ENCODE measurements at places on chromosomes 4 and X.

- DNase-seq = no peak
Measured at GRCh38 chrX:22810876-22811275, 188.9 kb upstream of the DDX53 start.

DNA sequence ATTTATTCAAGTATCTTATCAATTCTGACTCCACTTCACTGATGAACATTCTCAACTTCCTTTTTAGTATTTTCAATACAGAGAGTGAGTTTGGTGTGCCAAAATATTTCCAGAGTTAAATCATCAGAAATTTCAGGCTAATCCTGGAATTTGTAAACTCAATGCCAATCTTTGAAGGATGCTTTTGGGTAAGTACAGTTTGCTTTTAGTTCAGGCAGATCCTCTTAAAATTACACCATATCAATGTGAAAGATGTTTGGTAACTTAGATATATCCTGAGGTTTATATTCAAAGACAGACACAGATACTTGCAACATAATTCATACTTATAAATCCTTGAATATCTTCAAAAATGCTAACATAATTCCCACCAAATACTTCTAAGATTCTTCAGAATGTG, 76.0 kb upstream of the FAM47B start:
- DNase-seq = peak; percentile 88

DNA sequence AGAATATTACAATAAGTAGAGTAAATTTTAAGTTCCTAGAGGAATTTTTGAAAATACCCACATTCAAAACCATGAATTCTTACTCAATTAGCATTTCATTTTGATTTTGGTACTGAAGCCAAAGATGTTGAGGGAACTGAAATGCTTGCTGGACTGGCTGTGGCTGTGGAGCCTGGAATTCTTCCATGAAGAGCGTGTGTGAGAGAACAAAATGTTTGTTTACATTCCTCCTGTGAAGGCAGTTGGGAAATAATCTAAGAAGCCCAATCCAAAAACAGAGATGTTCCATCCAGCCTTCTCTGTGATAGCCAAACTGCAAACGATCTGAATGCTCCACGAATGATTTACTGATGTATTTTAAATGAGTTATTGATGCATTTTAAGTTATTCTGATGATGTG, 3.8 kb upstream of the ADH1B start:
- peak; percentile 98 for DNase-seq

DNA sequence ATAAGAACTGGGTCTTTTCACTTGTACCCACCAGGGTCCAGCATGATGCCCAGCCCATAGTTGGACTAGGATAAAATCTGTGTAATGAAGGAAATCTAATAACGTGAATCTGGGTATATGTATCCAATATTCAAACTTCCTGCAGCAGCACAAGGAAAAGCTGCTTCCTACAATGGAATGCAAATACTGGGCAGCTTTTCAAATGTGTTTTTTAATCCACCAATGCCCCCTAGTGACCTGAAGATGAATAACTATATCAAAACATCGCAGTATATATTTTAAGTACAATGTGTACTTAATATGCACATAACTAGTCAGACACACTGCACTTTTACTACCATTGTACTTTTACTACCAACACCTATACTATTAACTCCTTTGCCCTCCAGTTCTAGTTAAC, 5.3 kb downstream of the APOO start:
- peak; percentile 62 for DNase-seq

Data from AG10803 (cell line).